ENCODE measurements at places on chromosomes 4 and X.

- DNase-seq: no peak
Measured at GRCh38 chr4:103002551-103002950, 17.0 kb downstream of the SLC9B1 start.

GRCh38 chr4:176137631-176138030 is 57.8 kb downstream of the SPATA4 start:
- no peak for DNase-seq

- DNase-seq: no peak
Measured at GRCh38 chr4:5755161-5755560, 44.2 kb downstream of the EVC start.

DNA sequence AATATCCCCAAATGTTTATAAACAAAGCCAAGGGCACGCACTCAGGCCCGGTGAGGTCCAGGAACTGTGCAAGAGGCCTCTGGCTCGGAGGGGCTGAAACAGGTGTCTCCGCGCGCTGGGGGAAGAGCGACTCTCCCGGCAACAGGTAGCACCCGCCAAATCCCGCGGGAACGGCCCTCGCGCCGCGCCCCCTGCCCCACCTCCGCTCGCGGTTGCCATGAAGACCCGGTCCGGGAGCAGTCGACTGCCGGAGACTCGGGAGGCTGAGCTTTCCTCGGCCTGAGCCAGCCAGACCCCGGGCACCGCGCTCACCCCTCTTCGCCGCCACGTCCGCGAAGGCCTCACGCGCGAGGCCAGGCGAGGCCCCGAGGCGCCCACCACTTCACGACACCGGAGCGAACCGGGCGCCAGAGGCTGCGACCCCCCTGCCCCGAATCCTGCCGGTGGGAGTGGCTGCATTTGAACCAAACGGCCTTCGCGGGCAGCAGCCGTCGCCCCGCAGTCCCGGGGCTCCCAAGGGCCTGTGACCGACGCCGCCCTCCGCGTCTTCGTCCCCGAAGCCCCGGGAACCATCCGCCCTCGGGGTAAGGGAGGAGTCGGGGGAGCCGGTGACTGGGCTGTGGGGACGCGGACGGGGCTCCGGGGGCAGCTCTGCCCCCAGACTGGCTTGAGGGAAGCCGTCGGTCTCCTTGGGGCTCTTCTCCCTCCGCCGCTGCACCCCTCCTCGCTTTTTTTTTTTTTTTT is at the start of gene NSUN7:
TSS of gene NSUN7 (plus strand) at position 239 of the 744 bp plus-strand sequence. CDS start 739 bp downstream, outside the sequence.
- peak; percentile 96 for DNase-seq

DNA sequence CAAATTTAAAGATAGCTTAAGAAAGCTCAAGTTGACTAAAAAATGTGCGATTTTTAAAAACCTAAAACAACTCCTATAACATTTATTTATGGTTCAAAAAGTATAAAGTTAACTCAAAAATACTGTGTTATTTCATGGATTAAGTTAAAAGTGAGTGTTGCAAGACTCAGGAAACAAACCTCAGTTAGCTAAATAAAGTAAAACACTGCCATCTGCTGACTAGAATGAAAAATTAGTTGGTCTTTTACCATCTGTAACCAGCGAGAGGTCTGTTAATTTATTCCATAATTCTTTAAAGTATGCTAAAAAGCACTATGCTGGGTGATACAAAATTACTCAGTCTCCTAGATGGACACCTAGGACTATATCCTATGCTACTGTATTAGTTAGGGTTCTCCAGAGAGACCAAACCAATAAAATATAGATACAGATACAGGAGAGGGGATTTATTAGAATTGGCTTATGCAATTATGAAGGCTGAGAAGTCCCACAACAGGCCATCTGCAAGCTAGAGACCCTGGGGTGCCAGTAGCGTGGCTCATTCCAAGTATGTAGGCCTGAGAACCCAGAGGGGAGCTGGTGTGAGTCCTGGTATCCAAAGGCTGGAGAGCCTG is 4.9 kb upstream of the WDFY3 start:
- DNase-seq: peak; percentile 56

- DNase-seq: no peak
Measured at GRCh38 chr4:82733636-82734035, 65.0 kb downstream of the SCD5 start.

DNA sequence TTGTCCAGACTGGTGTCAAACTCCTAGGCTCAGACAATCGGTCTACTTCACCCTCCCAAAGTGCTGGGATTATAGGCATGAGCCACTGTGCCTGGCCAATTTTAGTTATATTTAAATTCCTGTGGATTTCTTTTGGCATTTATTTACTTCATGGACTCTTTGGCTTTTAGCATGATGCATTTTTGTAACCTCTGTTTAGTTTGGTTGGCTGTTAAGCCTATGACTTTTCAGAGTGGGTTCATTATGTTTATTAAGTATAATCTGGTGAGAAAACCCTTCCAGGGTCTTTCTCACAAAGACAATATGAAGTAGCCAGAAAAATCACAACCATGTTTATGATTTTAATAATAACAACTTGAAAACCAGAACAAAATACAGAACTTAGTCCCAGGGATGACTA is 49.4 kb downstream of the USP38 start:
- DNase-seq: no peak

DNA sequence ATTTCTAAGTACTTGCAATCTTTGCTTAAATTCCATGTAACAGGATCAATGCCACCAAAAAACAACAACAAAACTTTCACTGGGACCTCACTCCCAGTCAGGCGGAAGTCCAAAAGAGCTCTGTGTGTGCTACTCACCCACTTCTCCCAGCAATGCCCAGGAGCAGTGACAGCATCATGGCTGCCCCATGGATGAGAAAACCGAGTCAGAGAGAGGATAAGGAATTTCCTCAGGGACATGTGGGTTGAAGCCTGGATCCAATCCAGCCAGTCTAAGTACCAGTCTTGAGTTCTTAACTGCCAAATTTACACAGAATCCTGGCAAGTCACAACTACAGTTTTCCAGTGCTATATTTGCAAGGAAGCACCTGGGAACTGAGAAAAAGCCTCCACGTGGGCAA is 64.5 kb downstream of the STX18 start:
- DNase-seq: no peak

DNA sequence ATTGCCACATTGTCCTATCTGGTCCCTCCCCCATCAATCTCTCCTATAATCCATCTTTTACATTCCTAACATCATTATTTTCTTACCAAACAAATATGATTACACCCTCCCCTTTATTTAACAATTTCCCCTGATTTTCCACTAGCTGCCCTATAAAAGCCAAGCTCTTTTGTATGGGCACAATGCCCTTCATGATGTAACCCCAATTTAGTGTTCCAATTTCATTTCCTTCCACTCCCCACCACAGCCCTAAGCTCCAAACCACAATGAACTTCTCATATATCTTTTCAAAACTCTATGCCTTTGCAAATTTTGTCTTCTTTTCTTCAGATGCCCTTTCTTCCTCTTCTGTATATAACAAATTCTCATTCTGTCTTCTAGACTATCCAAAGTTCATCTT is 39.5 kb upstream of the PTPN13 start:
- no peak for DNase-seq

GRCh38 chr4:113684534-113685091 is 76.9 kb downstream of the CAMK2D start:
- no peak for DNase-seq

DNA sequence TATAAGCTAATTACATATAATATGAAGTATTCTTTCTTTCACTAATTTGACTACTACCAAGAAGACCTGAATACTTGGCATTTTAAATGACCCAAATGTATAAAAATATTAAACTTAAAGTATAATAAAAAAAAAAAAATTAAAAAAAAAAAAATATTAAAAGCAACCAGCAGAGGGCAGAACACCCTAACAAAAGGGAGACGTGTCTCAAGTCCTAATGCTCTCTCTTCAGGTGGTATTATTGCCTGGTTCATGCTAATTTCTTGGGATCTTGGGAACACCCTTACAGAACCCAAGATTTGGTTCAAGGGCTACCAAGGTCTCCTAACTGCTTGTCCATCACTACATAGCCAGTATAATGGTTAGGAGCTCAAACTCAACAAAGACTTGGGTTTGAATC is 754.8 kb downstream of the RAB28 start:
- DNase-seq: no peak

- no peak for DNase-seq
Measured at GRCh38 chr4:122038896-122039295, 87.0 kb upstream of the TRPC3 start.

GRCh38 chr4:98518559-98519267 is 139.7 kb downstream of the TSPAN5 start:
- peak; percentile 94 for DNase-seq

DNA sequence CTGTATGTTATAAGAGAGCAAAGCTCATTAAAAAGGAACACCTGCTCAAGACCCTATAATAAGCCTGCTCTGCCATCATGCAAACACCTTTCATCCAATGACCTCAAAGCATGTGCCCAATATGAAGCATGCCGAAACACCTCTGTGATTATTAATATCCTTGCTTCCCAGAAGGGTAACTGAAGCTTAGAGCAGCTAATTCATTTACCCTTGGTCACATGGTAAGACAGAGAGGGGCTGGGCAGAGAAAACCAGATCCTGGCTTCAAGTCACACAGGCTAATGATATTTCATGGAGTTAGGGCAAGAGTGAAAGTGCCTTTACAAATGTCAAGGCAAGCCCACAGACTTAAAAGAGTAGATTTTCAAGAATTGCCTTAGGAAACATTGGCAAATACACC is 5.6 kb downstream of the AMOT start:
- no peak for DNase-seq

DNA sequence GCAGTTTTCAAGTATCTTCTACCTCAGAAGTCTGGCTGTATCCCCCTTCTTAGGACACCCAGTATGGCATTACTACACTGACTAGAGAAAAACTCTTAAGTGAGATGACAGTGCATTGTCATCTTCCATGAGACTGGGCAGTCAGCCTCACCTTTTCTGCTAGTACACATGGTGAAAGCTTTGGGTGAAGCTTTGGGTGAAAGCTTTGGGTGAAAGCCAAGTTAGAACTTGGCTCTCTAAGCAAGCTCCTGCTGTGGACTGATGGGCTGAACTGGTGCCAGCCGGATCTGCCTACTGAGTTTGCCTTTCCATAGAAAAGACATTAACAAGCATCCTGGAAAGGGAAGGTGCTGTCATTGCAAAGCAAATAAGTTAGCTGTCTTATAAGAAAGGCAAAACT is 8.8 kb downstream of the EPHA5 start:
- no peak for DNase-seq

DNA sequence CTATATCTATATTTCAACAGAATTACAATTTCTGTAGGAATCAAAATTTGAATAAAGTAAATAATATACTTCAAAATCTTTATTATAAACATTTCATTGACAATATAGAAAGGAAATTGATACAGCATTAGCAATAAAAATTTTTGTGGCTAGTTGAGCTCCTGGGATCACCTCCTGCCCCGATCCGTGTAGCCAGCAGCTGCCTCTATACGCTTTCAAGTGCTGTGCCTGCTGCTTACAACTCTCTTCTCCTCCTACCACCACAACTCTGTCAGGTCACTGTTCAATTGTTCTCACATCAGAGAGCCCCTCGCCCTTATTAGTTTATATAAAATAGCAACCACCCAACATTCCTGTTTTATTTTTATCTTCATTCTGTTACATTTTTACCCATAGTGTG is 27.6 kb downstream of the INPP4B start:
- no peak for DNase-seq

DNA sequence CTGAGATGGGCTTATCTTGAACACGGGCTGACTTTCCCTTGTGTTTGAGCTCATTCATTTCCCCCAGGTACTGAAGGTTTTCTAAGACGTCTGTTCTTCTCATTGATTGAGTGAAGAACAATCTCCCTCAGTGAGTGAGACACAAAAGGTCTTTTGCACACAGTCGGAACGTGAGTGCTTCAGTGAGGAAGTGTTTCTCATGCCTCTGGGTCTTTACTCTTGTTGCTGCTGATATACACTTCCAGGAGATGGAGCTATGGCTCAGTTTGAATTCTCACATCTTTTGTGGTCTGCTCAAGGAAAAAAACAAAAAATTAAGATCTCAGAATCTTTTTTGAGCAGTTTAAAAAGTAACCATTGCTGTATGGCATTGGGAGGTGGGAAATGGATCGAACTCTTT is 981.9 kb upstream of the TENM3 start:
- peak; percentile 4 for DNase-seq

GRCh38 chr4:83371235-83371634 is 36.6 kb upstream of the HPSE start:
- DNase-seq: no peak

DNA sequence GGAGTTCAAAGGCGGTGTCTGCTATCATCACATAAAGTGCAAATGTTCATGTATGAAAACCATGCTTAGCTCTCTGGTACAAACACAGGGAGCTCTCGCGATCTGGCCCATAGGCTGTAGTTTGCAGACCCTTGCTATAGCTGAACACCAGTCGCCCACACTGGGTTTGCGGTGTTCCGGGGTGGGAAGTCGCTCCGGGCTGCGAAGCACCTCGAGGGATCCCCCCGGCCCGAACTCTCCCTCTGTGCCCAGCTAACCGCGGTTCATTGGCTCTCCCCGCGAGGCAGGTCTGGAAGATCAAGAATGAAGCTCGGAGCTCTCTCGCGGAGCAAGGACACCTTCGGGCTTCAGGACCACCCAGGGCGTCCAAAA is 341 bp upstream of the PRPS2 start:
- no peak for DNase-seq

- no peak for DNase-seq
Measured at GRCh38 chr4:55312489-55313101, 33.4 kb upstream of the SRD5A3 start.

GRCh38 chrX:131187206-131187605 is 101.9 kb downstream of the IGSF1 start:
- no peak for DNase-seq

DNA sequence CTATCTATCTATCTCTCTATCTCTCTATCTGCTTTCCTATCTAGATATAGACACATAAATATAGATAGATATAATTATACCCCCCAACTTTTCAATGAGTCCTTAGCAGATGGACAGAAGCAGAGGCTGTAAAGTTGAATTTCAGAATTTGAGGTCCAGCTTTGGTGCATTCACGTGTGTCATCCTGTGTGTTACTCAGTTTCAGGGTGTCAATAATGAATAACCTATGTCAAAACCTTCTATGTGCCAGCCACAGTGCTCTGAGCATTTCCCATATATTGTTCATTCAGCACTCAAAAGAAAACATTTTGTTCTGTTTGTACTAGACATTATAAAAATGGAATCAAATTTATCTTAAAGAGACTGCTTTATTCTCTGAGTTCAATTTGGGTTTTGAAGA is 310.0 kb downstream of the ARHGAP24 start:
- no peak for DNase-seq

GRCh38 chr4:183843248-183843671 is 61.8 kb upstream of the STOX2 start:
- no peak for DNase-seq

Data from NCI-H526 (cell line).